Lower leg skin (tissue), 4 donors: ENCODE measurements at places on chromosomes 16 and 17. TPM values are rescaled to one million over a fixed set of nuclear protein-coding genes. Genes with fewer than 3 reads are reported as not detected.

- DNase-seq: no peak
These were observed 13.8 kb downstream of the GPT2 start for GRCh38 chr16:46898006-46898405.

The RCVRN gene
- total RNA-seq: 0.21 TPM

DNA sequence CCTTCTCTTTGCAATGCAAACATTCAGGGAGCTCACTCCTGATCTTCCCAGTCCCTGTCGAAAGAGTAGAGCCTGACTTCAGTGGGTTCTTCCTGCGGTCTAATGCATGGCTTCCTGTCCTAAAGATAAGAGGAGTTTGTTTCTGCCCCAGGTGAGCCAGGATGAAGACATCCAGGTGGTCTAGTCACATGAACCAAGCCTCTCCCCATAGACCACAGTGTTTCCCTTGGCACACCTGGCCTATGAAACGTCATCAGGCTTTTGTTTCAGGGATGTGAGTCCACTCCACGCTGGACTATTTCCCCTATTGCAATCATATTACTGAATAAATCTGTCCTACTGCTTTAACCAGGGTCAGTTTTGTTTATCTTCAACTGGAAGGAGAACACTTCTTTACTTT, 21.1 kb downstream of the CES1 start:
- no peak for DNase-seq

- DNase-seq: peak; percentile 85
These were observed 5.5 kb upstream of the CACNG5 start for GRCh38 chr17:66829386-66829864.

DNA sequence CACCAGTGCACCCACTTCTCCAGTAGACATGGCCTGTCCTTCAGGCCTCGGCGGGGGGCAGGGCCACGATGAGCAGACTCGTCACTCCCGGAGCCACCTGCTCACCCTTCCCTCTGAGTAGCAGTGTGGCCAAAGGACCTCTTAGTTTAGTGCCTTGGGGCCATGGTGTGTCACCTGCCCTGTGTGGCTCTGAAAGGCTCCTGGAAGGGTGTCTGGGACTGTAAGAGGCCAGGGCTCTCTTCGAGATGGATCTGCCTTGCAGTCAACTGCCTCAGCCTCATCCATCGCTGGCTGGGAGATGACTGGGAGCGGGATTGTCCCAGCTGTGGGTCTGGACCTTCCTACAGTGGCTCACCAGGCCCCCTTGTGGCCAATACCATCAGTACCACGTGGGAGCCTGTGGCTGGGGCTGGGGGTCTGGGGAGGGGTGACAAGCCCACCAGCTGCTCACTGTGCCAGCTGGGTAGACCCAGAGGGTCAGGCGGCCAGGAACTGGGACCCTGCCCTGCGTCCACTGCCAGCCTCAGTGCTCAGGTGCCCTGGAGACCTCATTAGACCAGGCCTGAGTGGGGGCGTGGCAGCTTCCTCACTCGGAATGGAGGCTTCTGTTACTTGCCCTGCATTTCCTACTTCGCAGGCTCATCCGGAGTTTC, 133.4 kb downstream of the OR1D5 start:
- no peak for DNase-seq

The RTN4RL1 gene
- 19.1 TPM for total RNA-seq

The ZG16 gene
- not detected for total RNA-seq

- DNase-seq: no peak
These were observed 10.4 kb upstream of the TNRC6A start for GRCh38 chr16:24718967-24719521.

The ACSF2 gene
- 47.6 TPM for total RNA-seq

The C16orf54 gene
- total RNA-seq: not detected

GRCh38 chr17:49382556-49382955, 20.5 kb upstream of the ZNF652 start:
- no peak for DNase-seq

- no peak for DNase-seq
These were observed 43.8 kb downstream of the TANGO6 start for GRCh38 chr16:68887107-68887506.

The NPIPA7 gene
- 6.9 TPM for total RNA-seq

- DNase-seq: no peak
These were observed 195.5 kb upstream of the CIBAR2 start for GRCh38 chr16:85307552-85308364.

GRCh38 chr17:77700165-77700881, 258.2 kb upstream of the TNRC6C start:
- peak; percentile 77 for DNase-seq

GRCh38 chr17:79789943-79790804, 6.7 kb downstream of the CBX8 start:
- DNase-seq: no peak

GRCh38 chr16:17452922-17453321, 17.8 kb downstream of the XYLT1 start:
- no peak for DNase-seq

GRCh38 chr16:27722207-27722606, 172.3 kb downstream of the KATNIP start:
- DNase-seq: no peak

- no peak for DNase-seq
These were observed 90.7 kb downstream of the WNT3 start for GRCh38 chr17:46727572-46728348.

DNA sequence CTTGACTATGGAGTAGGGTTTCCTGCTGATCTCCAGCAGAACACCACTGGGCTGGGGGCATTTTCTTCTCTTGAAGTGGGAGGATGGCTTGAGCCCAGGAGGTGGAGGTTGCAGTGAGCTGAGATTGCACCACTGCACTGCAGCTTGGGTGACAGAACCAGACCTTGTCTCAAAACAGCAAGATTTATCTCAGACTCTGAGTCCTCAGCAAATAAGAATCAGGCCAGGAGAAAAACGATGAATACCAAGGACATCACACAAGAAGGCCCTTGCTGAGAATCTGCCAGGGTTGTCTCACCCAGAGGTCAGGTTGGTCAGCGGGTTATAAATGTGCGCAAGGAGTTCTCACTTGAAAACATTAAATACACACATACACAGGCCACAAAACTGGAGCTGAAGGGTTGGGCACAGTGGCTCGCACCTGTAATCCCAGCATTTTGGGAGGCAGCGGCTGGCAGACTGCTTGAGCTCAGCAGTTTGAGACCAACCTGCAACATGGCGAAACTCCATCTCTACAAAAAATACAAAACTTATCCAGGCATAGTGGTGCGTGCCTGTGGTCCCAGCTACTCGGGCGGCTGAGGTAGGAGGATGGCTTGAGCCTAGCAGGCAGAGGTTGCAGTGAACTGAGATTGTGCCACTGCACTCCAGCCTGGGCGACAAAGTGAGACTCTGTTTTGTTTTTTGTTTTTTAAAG, 7.7 kb downstream of the MXRA7 start:
- DNase-seq: no peak

DNA sequence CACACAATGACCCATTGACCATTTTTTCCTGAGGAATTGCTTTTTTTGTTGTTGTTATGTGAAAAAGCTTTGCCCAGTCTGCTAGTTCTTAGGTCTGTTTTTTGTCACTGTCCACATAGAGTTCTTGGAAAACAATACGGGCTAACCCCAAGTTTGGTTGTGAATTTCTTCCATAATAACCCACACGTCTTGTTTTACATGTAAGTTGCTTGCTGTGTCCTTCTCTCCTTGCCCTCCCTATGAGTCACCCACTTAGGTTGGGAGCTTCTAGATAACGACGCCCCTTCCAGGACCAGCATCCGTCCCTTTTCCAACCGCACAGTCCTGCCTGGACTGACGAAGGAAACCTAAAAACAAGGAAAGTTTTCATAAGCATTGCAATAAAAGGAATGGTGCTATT, 175.3 kb upstream of the HS3ST3A1 start:
- DNase-seq: no peak

The SHCBP1 gene
- total RNA-seq: 1.2 TPM

DNA sequence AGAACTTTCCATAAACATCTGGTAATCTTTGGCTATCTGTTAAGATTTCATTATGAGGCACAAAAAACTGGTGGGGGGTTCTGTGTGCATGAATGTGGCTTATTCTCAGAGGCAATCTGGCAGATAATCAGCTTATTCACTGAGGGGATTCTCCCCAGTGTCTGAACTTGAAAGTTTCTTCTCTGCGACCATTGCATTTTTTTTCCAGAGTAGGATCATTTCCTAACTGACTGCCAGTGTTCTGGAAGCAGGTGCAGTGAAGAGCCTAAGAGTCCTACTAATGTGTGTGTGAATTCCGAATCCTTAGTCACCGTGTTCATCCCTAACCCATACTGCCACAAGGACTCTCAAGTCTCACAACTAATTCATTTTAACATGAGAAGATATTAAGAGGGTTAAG, 64.9 kb upstream of the LRRC37A3 start:
- no peak for DNase-seq

GRCh38 chr16:83972256-83973008, 4.4 kb downstream of the NECAB2 start:
- no peak for DNase-seq

GRCh38 chr17:80950466-80951120, 41.0 kb upstream of the CHMP6 start:
- peak; percentile 64 for DNase-seq

DNA sequence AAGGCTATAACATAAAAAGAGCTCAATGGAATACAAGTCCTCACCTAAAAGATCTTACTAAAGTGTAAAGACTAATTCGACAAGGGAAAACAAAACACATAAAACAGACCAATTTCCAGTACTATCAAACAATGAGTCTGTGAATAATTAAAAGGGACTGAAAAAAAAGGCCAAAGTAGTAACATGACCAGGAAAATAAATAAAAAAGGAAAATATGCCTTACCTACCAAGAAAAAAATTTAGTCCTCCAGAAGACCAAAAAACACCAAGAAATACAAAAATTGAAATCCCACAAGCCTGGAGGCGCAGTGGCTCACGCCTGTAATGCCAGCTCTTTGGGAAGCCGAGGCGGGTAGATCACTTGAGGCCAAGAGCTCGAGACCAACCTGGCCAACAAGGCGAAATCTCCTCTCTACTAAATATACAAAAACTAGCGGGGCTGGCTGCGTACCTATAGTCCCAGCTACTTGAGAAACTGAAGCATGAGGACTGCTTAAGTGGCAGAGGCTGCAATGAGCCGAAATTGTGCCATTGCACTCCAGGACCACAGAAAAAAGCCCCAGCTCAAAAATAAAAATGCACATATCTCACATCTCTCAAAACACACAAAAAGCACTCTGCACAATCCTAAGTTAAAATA, 60.8 kb downstream of the TEX14 start:
- DNase-seq: no peak

- DNase-seq: no peak
These were observed 7.6 kb downstream of the SLC25A10 start for GRCh38 chr17:81719410-81720266.

The TACO1 gene
- total RNA-seq: 9.3 TPM

DNA sequence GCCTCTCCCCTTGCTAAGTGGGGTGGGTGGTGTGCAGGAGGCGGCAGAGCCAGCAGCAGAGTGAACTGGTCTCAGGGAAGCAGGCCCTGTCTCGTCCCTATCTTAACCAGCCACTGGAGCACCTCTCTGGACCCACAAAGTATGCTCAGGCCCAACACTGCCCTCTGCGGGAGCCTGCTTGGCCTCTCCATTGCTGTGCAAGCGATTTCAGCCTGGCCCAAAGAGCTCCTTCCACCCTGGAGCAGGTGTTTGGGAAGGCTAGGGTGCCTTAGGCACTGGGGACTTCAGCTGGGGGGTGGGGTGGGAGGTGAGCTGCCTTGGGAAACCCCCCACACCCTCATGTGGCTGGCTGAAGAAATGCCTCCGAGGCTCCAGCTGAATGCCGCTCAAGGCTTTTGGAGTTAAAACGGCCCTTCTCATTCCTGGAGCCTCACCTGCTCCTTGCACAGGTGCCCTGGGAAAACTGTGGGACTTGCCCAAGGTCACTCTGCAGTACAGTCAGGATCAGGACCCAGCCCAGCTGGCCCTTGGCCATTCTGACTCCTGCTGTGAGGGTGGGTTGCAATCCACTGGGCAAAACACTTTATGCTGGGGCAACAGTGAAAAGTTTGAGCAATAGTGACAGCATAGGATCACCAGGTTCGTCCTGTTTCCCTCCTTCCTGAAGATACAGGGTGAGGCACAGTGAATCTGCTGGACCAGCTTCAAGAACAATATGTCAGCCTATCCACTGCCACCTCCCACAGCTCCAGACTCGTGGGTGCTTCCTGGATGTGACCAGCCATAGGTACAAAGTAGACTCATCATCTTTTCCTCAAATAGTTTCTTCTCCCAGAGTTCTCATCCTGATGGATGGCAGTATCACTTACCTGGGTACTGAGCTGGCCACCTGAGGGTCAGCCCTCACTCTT, 5.9 kb upstream of the UBE2O start:
- no peak for DNase-seq

DNA sequence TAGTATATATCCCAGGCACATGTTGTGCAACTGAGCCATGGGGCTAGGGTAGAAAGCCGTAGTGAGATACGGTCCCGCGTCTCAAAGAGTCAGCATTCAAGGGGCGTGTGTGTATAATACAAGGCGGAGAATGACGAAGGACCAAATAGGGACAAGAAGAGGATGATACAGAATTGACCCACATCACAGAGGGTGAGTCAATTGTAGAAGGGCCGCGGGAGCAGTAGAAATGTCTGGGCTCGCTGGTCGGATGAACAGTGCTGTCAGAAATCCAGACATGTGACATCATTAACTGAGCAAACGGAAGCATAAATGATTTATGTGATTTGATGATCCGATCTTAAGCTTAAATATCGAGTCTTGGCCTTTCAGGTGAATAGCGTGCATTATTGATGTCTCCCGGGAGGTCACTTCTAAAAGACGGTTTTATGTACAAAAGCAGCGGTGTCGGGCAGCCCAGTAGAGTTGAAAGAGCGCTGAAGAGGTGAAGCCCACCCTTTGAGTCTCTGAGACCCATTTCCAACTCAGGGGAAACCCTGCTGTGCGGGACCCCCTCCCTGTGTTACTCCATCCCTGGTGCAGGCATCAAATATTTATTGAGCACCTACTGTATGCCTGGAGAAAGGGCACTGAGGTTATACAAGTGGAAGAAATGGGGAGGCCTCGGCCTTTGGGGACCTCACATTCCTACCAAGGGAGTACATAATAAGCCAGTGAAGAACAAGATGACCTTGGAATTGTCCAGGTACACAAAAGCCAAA, 45.1 kb downstream of the ATP2C2 start:
- DNase-seq: no peak

- no peak for DNase-seq
These were observed 69.6 kb downstream of the BCAS3 start for GRCh38 chr17:60747069-60747808.

DNA sequence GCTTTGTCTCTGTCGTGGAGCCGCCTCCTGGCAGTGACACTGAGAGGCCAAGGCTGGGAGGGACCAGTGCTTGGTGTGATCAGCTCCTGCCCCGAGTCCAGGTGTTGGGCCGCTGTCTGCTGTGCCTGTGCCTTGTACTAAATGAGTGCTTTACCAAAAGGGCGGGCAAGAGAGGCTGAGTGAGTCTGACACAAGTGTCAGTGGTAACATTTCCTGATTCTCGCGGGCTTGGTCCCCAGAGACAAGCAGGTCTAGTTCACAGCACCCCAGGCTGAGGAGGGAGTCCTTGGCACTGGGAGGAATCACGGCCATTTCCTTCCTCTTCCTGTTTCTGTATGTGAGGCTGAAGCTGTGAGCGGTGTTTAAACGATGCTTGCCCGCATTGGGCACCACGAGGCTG, 30.2 kb downstream of the PLD6 start:
- no peak for DNase-seq

- no peak for DNase-seq
These were observed 109.6 kb downstream of the PPM1E start for GRCh38 chr17:58865301-58865700.
